ENCODE measurements at places on chromosomes 11 and 22.

- no peak for DNase-seq
These were observed 116.2 kb downstream of the NECTIN1 start for GRCh38 chr11:119612814-119613213.

DNA sequence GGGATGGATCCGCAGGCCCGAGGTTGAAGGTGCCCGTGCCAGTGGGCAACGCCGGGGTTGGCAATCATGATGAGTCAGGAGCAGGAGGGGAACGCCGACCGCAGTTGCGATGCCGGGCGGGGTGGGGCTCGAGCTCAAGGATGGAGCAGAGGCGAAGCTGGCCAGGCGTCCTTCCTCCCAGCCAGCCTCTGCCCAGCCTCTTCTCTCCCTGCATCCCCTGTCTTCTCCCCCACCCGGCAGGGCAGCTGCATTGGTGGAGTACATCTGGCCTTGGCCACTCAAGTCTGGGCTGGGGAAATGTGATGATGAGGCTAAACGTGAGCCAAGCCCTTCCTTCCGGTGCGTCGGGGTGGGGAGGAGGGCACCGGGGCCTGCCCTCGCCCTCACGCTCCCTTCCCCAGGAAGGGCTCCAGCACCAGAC is 3.9 kb downstream of the IFITM10 start:
- DNase-seq = no peak

DNA sequence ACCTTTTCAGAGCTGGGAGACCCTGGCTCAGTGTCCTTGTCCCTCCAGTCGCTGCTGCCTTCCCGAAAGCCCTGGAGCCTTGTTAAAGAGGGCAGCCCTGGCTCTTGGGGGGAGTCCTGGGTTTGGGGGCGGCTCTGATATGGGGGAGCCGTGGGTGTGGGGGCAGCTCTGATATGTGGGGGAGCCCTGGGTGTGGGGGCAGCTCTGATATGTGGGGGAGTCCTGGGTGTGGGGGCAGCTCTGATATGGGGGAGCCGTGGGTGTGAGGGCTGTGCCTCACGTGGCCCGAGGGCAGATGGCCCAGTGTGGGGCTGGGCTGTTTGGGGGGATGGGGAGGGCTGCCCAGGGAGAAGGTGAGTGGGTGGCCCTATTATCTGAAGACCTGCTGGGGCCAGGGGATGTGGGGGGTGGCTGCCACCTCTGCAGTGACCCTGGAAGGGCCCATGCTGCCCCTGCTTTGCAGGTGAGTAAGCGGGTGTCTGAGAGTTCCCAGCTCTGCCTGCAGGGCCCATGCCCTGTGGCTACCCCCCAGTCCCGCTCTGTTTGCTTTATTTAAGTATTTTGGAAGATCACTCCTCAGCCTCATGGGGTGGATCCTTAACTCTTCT is 30.9 kb upstream of the GRAMD4 start:
- DNase-seq = no peak

DNA sequence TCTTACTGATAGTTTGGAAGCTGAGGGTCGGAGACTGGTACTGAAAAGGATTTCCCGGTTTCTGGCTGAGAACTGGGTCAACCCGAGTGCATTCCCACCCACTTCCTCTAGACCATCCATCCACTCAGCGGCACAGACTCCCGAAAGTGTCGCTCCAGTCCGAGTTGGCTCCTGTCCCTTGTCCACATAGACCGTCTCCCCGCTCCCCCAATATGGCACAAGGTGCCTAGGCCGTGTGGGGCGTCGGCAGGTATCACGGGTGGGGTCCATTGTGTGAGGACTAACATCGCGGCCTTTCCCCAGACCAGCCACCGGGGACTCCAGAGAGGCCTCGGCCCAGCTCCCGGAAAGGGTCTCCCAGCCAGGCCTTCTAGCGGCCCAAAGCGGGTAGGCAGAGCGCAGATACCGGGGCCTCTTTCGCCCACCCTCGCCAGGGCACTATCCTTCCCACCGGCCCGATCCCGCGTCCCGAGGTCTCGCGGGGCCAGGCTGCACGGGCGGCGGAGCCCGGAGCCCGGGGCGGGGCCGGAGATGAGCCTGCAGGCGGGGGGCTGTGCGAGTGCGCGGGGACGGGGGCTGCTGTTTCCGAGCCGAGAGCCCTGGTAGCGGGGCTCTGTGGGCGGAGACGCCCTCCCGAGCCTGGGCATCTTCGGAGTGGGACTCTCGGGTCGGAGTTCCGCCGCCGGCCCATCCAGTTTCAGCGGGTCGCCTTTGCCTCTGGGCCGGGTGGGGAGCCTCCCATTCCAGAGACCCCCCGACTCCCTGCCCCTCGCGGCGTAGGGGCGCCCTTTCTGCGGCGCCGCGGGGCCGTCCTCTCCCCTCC is 21.1 kb downstream of the SERPINH1 start:
- peak; percentile 49 for DNase-seq

DNA sequence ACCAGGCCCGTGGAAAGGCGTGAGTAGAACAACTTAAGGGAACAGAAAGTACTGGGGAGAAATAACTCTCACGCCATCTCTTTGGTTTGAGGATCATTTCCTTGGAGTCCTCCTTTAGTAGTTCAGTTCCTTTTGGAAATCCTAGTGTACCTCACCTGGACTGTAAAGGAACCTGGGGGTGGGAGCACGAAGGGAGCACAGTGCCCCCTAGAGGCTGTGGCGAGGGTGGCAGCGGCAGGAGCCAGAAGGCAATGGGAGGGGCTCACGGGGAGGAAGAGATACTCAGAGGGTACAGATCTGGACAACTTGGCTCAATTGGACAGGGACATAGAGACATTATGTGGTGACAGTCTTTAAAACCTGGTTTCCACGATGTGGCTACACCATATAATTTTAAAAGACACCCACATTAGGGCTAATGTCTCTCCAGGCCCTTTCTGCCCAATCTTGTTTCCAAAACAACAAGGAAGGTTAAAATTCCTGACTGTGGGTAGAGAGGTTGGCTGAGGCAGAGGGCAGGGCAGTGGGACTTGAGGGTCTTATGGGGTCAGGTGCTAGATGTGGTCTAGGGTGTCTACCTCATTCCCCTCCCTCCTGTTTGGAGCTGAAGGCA is 87.0 kb downstream of the CSNK2A3 start:
- peak; percentile 15 for DNase-seq

GRCh38 chr11:117238221-117238620 is 5.8 kb downstream of the RNF214 start:
- DNase-seq = no peak
